ENCODE measurements at places on chromosomes 2 and 18.

- DNase-seq: no peak
Observed at GRCh38 chr2:44168681-44169154, at the start of gene PPM1B. Gene PPM1B, plus strand, starts transcription at chr2:44168875. Its CDS starts 32,325 bp downstream, at chr2:44201200.

GRCh38 chr2:100043891-100044255 lies 98.5 kb downstream of the AFF3 start:
- DNase-seq: no peak

- no peak for DNase-seq
Observed at GRCh38 chr2:35416391-35417140, 939.0 kb upstream of the CRIM1 start.

DNA sequence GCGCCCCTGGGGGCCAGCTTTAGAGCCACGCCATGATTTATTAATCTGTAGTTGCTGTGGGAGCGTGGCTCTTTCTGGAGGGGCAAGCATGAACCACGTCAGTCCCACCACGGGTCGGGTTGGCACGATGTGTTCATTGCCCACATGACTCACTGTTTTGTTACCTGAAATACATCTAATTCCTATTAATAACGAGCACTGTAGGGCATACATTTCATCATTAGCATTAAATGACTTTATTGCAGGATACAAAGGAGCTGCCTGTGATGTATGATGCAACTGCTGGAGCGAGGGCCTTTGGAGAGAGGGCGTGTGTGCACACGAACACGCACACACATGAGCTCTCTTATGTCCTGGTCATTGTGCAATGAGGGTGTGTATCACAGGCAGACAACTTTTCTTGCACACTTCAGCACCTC lies 127.0 kb downstream of the INHBB start:
- DNase-seq: no peak

DNA sequence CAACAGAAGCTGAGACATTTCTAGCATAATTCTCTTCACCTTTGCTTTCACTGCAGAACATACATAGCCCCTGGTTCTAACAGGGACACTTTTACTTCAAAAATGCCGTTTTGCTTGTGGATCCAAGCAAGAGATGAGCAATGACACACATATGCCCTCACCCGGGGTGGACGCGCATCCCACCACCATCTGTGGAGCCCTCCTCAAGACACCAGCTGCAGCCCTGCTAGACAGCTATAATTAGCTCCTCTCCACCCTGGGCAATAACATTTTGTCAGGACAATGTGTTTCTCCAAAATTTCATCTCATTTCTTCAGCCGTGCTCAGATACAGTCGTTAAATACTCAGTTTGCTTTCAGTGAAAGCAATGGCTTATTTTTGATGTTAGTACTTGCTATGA lies 368.7 kb upstream of the RAB6C start:
- DNase-seq: no peak

GRCh38 chr2:29309090-29310029 lies 194.1 kb downstream of the CLIP4 start:
- DNase-seq: no peak

DNA sequence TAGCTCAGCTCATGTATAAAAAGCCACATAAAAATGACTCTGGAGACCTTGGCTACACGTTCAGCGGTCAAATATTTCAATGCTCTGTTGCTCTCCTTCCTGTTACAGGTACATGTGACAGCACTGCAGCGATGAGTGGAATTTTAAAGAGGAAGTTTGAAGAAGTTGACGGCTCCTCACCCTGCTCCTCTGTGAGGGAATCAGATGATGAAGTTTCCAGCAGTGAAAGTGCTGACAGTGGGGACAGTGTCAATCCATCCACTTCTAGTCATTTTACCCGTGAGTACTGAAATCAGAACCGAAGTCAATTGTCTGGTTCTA lies 125.4 kb downstream of the CSRNP3 start:
- no peak for DNase-seq

- DNase-seq: no peak
Observed at GRCh38 chr2:35462226-35462998, 893.2 kb upstream of the CRIM1 start.

DNA sequence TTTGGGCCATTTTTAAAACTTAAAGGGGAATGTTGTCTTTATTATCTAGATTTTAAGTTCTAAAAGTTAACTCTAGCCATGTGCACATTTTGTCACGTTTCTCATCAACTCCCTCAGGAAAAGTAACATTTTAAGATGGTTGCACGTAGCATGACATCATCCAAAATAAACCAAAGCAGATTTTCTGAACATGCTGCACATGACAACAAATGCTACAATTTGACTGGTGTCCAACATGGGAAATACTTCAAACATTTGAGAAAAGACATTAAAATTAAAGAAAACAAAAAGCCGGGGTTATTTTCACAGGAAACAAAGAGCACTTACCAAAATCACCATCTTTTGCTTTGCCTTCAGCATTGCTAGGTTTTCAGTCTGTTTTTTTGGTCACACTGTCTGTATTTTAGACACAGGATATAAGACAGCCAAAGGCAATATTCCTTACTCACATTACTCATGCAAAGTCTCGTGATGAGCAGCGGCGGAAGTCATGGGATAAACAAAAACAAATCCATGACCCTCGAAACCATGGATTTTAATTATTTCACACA lies 51.3 kb upstream of the RND3 start:
- DNase-seq: no peak

- DNase-seq: no peak
Observed at GRCh38 chr2:16015210-16015902, 75.0 kb downstream of the MYCN start.

DNA sequence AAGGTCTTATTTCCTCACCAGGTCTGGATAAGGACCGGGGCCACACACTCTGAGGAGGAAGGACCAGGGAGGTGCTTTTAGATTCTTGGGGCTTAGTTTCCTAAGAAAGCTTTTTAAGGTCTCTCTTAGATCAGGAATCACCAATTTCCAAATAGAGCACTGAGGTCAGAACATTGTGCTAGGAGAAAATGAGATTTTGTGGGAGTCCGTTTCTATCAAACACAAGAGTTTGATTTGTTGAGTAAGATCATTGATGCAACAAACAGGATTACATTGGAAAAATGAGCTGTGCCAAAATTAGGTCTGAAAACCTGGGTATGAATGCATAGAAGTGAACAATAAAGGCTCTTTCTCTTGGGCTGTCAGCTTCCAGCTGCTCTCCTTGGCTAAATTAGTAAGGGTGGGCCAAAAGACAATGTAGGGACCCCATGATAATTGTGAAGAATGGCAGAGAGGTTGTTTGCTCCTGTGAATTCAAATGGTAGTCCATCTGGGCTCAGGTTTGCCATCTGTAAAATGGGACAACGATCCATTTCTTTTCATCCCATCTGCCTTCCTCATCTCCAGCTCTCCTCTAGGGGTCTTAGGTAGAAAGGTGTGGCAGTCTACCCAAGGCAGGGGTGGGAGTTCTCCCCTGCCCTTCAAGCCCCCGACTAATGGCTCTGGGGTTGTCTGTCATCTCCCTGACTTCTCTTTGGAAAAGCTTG lies 20.0 kb downstream of the IGFBP2 start:
- no peak for DNase-seq

- DNase-seq: no peak
Observed at GRCh38 chr2:71974846-71975245, 172.8 kb downstream of the CYP26B1 start.

GRCh38 chr2:135984199-135985017 lies 1.0 kb downstream of the DARS1 start:
- DNase-seq: no peak

DNA sequence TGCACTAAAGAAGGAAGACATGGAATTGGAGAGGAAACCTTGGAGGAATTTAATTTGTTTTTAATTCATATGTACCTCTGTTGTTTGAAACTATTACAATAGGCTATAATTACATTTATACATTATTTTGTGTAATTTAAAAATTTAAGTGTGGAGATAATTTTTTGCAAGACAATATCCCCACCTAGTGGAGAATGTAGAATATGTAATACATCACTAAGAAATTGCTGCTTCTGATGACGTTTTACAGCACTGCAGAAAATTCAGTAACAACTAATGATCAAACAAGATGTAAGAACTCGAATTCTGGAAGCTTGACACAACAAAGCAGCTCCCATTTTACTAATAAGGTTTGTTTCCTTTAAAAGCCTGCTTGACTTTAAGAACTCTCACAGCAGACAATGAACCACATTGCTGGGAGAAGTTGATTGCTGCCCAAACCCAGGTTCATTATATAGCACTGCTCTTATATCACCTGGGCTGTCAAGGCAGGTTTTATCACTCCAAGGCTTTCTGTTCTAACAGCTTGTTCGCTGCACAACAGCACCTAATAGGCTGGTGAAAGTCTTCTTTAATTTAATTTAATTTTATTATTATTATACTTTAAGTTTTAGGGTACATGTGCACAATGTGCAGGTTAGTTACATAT lies 53.4 kb downstream of the THADA start:
- DNase-seq: no peak

GRCh38 chr2:224968051-224968450 lies 74.2 kb downstream of the DOCK10 start:
- DNase-seq: no peak

GRCh38 chr2:108594132-108594981 lies 60.1 kb downstream of the LIMS1 start:
- DNase-seq: no peak

DNA sequence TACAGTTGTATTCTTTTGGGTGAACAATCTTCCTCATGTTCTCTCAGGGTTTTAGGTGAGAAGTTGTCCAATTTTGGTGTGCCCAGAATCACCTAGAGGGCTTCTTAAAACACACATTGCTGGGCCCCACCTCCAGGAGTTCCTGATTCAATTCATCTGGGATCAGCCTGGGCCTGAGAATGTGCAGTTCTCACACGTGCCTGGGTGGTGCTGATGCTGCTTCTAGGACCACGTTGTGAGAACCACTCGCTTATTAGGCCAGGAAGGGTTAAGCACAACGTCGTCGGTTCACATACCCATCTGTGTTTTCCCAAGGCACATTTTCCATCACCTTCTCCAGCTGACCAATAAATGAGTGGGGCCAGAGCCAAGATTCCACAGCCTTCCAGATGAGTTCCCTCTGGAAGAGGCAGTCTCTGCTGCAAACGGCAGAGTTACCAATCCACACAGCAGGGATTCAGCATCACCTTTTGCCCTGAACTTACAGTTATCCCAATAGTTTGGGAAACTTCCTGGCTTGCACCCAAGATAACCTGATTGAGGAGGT lies 277.7 kb upstream of the HNRNPA3 start:
- DNase-seq: no peak

DNA sequence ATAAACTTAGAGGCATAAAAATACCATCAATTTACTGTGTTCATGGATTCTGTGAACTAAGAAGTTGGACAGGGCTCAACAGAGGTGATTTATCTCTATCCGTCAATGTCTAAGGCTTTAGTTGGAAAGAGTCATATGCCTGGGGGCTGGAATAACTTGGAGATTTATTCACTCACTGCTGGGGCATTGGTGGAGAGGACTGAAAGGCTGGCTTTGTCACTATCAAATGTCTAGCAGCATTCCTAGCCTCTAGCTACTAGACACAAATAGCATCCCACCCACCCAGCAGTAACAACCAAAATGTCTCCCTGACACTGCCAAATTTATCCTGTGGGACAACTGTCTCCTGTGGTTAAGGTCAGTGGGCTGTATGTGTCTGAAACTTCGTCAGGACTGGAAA lies 71.0 kb downstream of the EVA1A start:
- DNase-seq: no peak

DNA sequence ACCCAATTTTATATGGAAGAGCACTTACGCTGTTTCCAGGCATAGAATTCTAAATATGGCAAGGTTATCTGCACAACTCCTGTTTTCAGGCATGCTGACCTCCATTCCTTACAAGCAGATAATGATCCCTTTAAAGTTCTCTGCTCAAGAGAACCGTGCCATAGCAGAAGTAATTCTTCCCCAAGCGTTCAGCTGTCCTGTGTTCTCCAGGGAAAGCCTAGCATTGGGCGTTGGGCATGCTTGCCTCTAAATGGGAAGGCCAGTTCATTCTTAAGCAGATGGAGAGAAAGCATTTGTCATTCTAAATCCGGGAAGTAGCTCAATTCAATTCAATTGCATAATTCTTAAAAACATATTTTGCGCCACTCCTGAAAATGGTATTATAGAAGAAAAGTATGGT lies 55.7 kb upstream of the EML4 start:
- DNase-seq: no peak

- no peak for DNase-seq
Observed at GRCh38 chr2:8171608-8172007, 510.2 kb upstream of the ID2 start.

- DNase-seq: no peak
Observed at GRCh38 chr2:8658064-8658862, 23.6 kb upstream of the ID2 start.

- no peak for DNase-seq
Observed at GRCh38 chr2:16155366-16155765, 215.0 kb downstream of the MYCN start.

DNA sequence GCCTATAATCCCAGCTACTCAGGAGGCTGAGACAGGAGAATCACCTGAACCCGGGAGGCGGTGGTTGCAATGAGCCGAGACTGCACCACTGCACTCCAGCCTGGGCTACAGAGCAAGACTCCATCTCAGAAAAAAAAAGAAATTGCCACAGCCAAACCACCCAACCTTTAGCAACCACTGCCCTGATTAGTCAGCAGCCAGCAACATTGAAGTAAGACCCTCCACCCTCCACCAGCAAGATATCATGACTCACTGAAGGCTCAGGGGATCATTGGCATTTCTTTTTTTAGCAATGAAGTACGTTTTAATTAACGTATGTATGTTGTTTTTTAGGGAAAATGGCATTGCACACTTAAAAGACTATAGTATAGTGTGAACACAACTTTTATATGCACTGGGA lies 349.1 kb upstream of the ACVR2A start:
- no peak for DNase-seq

DNA sequence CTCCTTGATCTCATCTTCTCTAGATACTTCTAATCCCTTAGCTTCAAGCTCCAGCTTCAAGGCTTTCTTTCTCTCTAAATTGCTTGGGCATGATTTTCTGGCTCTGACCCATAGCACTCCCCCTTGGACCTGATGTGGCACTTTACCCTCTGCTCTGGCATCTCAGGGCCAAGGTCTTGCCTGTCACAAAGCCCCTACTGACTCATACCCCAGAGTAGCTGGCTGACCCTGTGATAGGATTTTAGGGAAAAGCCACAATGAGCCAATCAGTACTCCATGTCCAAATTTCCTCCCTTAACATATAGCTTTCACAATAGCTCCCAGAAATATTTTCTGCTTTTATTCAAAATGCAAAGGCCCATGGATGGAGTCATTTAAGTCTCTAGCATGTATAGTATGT lies 488.7 kb upstream of the SPRED2 start:
- no peak for DNase-seq

DNA sequence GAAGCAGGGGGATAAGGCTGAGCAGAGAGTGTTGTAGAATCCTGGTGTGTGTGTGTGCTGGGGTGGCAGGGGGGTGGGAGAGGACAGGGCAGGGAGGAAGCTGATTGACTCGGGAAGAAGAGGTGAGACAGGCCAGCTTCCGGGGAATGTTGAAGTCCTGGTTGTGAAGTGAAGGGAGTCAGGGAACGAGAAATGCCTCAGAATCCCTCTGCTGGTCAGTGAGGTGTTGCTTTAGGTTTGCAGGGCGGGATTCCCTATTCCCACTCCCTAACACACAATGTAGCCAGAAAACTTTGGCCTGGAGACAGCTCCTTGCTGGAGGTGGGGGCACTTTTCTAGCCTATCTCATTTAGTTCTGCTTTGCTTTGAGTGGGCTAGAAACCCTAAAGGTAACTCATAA lies 265.1 kb downstream of the HAUS1 start:
- DNase-seq: no peak

- DNase-seq: peak; percentile 73
Observed at GRCh38 chr2:66305718-66306117, 129.2 kb upstream of the MEIS1 start.
